CD4-positive, alpha-beta memory T cell (primary cell): ENCODE measurements at places on chromosomes 1 and 21. TPM values are rescaled to one million over a fixed set of nuclear protein-coding genes. Genes with fewer than 3 reads are reported as not detected.

KLHL20 gene
- 41.0 TPM for total RNA-seq

GRCh38 chr1:59738591-59739015, 76.1 kb upstream of the HOOK1 start:
- H3K27me3 ChIP-seq = no peaks in the 10 kb centered on the region
- DNase-seq = no peak
- no peaks in the 10 kb centered on the region for H3K4me1 ChIP-seq
- H3K4me3 ChIP-seq = no peak overlapping the region

MIS18A gene
- total RNA-seq = 9.5 TPM

- H3K27ac ChIP-seq = no peak overlapping the region
- H3K36me3 ChIP-seq = no peaks in the 10 kb centered on the region
- no peaks in the 10 kb centered on the region for H3K27me3 ChIP-seq
- no peak for DNase-seq
- H3K4me1 ChIP-seq = no peaks in the 10 kb centered on the region
Measured at GRCh38 chr1:2085080-2085479, 34.9 kb downstream of the PRKCZ start.

METTL18 gene
- total RNA-seq = 21.0 TPM

- no peaks in the 10 kb centered on the region for H3K27me3 ChIP-seq
- H3K27ac ChIP-seq = peak within 1 kb of the TSS; percentile 51
- H3K36me3 ChIP-seq = no peaks in the 10 kb centered on the region
- DNase-seq = peak; percentile 46
- peak within 1 kb of the TSS; percentile 55 for H3K4me3 ChIP-seq
Measured at GRCh38 chr1:150765296-150765976, at the start of gene CTSS. TSS of gene CTSS (minus strand) at chr1:150765778. CDS start at chr1:150764763, 1,015 bp downstream.

- H3K4me1 ChIP-seq = peaks cover 65% of the 10 kb centered on the region
- no peak for DNase-seq
- no peak overlapping the region for H3K27ac ChIP-seq
- peaks cover 38% of the 10 kb centered on the region for H3K36me3 ChIP-seq
- no peak overlapping the region for H3K4me3 ChIP-seq
Measured at GRCh38 chr21:46546799-46547198, 58.1 kb downstream of the S100B start.

GRCh38 chr1:228547464-228547792, 60.2 kb downstream of the RNF187 start:
- H3K27ac ChIP-seq = no peak overlapping the region
- H3K4me1 ChIP-seq = no peaks in the 10 kb centered on the region
- H3K36me3 ChIP-seq = no peaks in the 10 kb centered on the region
- no peak for DNase-seq

KCND3 gene
- not detected for total RNA-seq

- no peak overlapping the region for H3K4me3 ChIP-seq
- H3K4me1 ChIP-seq = peaks cover 19% of the 10 kb centered on the region
- peak overlapping the region; percentile 7 for H3K27ac ChIP-seq
Measured at GRCh38 chr1:226666164-226666506, 72.9 kb downstream of the ITPKB start.

- H3K27me3 ChIP-seq = no peaks in the 10 kb centered on the region
- no peak overlapping the region for H3K27ac ChIP-seq
- DNase-seq = no peak
- no peaks in the 10 kb centered on the region for H3K36me3 ChIP-seq
- no peaks in the 10 kb centered on the region for H3K4me1 ChIP-seq
Measured at GRCh38 chr1:17356387-17357026, 15.5 kb upstream of the PADI6 start.

DNA sequence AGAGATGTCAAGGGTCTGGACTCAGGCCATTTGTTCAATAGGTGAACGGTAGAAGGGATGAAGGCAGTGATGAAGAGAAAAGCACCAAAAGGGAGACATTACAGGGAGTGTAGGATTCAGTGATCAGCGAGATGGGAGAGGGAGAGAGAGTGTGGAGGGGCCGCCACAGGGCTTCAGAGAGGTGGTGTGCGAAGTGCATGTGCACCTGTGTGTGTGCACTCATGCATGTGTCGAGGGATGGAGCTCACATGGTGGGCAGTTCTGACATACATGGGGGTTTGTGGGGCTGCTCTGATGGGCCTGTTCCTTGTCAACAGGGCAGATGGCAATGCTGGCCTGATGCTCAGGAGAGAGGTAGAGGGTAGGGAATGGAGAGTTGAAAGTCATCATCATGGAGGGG, 11.4 kb upstream of the KCNA2 start:
- H3K27me3 ChIP-seq = no peaks in the 10 kb centered on the region
- peaks cover 33% of the 10 kb centered on the region for H3K4me1 ChIP-seq
- no peaks in the 10 kb centered on the region for H3K36me3 ChIP-seq
- no peak for DNase-seq
- H3K27ac ChIP-seq = no peak overlapping the region
- no peak overlapping the region for H3K4me3 ChIP-seq

- H3K4me1 ChIP-seq = no peaks in the 10 kb centered on the region
- H3K27me3 ChIP-seq = no peaks in the 10 kb centered on the region
- no peak overlapping the region for H3K4me3 ChIP-seq
- H3K27ac ChIP-seq = no peak overlapping the region
Measured at GRCh38 chr1:9500756-9501754, 38.2 kb upstream of the SLC25A33 start.

CACNA1S gene
- total RNA-seq = not detected

TTC22 gene
- 18.6 TPM for total RNA-seq

GRCh38 chr1:82318265-82318664, 517.5 kb downstream of the ADGRL2 start:
- no peak overlapping the region for H3K27ac ChIP-seq
- no peaks in the 10 kb centered on the region for H3K4me1 ChIP-seq
- H3K27me3 ChIP-seq = no peaks in the 10 kb centered on the region
- no peak overlapping the region for H3K4me3 ChIP-seq

GATAD2B gene
- total RNA-seq = 104 TPM

VWA5B1 gene
- 0.17 TPM for total RNA-seq

DNA sequence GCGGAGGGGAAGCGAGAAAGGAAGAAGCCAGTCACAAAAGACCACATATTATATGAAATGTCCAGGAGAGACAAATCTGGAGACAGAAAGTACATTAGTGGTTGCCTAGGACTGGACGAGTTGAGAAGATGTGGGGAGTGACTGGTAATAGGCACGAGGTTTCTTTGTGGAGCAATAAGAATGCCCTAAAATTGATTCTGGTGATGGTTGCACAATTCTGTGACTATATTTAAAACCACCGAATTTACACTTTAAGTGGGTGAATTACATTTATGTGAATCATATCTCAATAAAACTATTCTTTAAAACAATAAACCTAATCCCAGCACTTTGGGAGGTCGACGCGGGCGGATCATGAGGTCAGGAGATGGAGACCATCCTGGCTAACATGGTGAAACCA, 63.1 kb downstream of the ZNF281 start:
- H3K4me1 ChIP-seq = peaks cover 5% of the 10 kb centered on the region
- H3K4me3 ChIP-seq = no peak overlapping the region
- H3K27ac ChIP-seq = no peak overlapping the region
- H3K36me3 ChIP-seq = no peaks in the 10 kb centered on the region
- no peaks in the 10 kb centered on the region for H3K27me3 ChIP-seq

DNA sequence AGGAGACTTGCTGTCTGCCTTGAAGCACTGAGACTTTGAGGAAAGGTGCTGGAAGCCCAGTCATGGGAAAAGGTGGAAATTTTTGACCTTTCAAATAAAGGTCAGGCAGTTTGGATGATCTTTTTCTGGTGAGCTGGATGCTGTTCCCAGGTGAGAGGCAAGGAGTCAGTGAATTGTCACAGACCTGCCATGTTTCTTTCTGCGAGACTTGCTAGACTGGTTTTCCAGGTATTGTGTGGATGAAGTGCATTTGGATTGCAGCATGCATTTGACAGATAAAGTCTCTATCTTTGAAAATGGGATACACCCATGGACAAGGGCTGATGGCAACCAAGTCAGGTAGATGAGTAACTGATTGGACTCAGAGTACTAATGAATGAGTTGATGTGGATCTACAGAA, 65.7 kb upstream of the NHLH2 start:
- H3K27me3 ChIP-seq = no peaks in the 10 kb centered on the region
- no peak overlapping the region for H3K4me3 ChIP-seq
- H3K4me1 ChIP-seq = no peaks in the 10 kb centered on the region
- H3K27ac ChIP-seq = no peak overlapping the region
- no peaks in the 10 kb centered on the region for H3K36me3 ChIP-seq

GRCh38 chr1:154987326-154987725, 4.2 kb downstream of the FLAD1 start:
- peaks cover 41% of the 10 kb centered on the region for H3K4me1 ChIP-seq
- no peaks in the 10 kb centered on the region for H3K27me3 ChIP-seq
- H3K36me3 ChIP-seq = peaks cover 35% of the 10 kb centered on the region
- no peak overlapping the region for H3K27ac ChIP-seq

ANKRD35 gene
- not detected for total RNA-seq

DNA sequence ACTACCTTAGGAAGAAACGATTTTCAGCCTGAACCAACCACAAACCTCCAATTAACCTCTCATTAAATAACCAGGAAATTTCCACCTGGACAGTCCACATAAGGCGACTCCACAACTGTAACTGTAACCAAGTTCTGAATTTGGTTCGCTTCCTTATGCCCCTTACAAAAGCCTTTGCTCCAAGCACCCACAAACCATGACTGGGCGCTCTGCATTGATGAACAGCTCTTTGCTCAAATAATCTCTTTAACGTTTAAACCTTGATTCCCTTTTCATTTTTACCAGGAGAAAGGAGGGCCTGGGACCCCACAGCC, 38.2 kb upstream of the ZNF124 start:
- peak overlapping the region; percentile 66 for H3K4me3 ChIP-seq
- H3K27ac ChIP-seq = peak overlapping the region; percentile 76
- peaks cover 75% of the 10 kb centered on the region for H3K4me1 ChIP-seq
- H3K36me3 ChIP-seq = no peaks in the 10 kb centered on the region

GRCh38 chr1:199855580-199855979, 171.9 kb upstream of the NR5A2 start:
- DNase-seq = no peak
- no peak overlapping the region for H3K27ac ChIP-seq
- H3K4me1 ChIP-seq = no peaks in the 10 kb centered on the region

GRCh38 chr1:47796626-47797025, 200.6 kb downstream of the TRABD2B start:
- no peaks in the 10 kb centered on the region for H3K4me1 ChIP-seq
- no peak for DNase-seq
- H3K27ac ChIP-seq = no peak overlapping the region
- no peaks in the 10 kb centered on the region for H3K36me3 ChIP-seq
- no peaks in the 10 kb centered on the region for H3K27me3 ChIP-seq

GRCh38 chr1:204350857-204351573, 8.7 kb downstream of the PLEKHA6 start:
- H3K4me3 ChIP-seq = no peak overlapping the region
- H3K4me1 ChIP-seq = no peaks in the 10 kb centered on the region
- no peaks in the 10 kb centered on the region for H3K36me3 ChIP-seq
- no peak overlapping the region for H3K27ac ChIP-seq

RHD gene
- not detected for total RNA-seq

- no peaks in the 10 kb centered on the region for H3K36me3 ChIP-seq
- H3K27ac ChIP-seq = no peak overlapping the region
- no peaks in the 10 kb centered on the region for H3K27me3 ChIP-seq
- H3K4me3 ChIP-seq = no peak overlapping the region
Measured at GRCh38 chr21:45788198-45788597, 144.7 kb downstream of the PCBP3 start.

AIM2 gene
- total RNA-seq = 7.8 TPM

DNA sequence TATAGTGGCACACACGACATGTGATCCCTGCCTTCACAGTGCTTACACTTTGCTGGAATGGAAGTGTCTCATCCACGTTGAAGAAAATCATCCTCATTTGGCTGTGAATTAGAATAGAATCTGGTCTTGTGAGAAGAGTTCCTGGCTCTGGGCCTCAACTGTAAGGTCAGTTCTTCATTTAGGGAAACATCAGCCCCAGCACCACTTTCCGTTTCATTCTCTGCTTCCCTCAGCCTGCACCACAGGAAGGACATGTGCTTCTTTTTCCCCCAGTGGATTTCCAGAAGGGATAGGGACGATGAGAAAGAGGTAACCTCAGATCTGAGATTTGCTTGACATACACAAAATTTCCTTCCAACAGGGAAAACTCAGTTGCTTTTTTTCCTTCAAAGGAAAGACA, 3.7 kb upstream of the ALX3 start:
- peaks cover 10% of the 10 kb centered on the region for H3K4me1 ChIP-seq
- H3K27me3 ChIP-seq = peaks cover 20% of the 10 kb centered on the region
- no peak overlapping the region for H3K4me3 ChIP-seq
- no peaks in the 10 kb centered on the region for H3K36me3 ChIP-seq
- DNase-seq = no peak
- no peak overlapping the region for H3K27ac ChIP-seq

GRCh38 chr1:206634365-206635079, 814 bp upstream of the DYRK3 start:
- H3K4me1 ChIP-seq = peaks cover 15% of the 10 kb centered on the region
- H3K27ac ChIP-seq = peak overlapping the region; percentile 48
- DNase-seq = peak; percentile 45
- H3K27me3 ChIP-seq = no peaks in the 10 kb centered on the region
- peak overlapping the region; percentile 87 for H3K4me3 ChIP-seq

GRCh38 chr1:39826583-39826982, 37.9 kb upstream of the BMP8B start:
- H3K27me3 ChIP-seq = no peaks in the 10 kb centered on the region
- DNase-seq = no peak
- H3K27ac ChIP-seq = no peak overlapping the region
- H3K4me1 ChIP-seq = no peaks in the 10 kb centered on the region

- H3K4me3 ChIP-seq = peak overlapping the region; percentile 91
- H3K27me3 ChIP-seq = no peaks in the 10 kb centered on the region
- no peak for DNase-seq
- H3K27ac ChIP-seq = peak overlapping the region; percentile 73
- H3K4me1 ChIP-seq = peaks cover 36% of the 10 kb centered on the region
- H3K36me3 ChIP-seq = peaks cover 27% of the 10 kb centered on the region
Measured at GRCh38 chr1:151166505-151166956, 587 bp downstream of the SCNM1 start.

C1orf185 gene
- not detected for total RNA-seq

DNA sequence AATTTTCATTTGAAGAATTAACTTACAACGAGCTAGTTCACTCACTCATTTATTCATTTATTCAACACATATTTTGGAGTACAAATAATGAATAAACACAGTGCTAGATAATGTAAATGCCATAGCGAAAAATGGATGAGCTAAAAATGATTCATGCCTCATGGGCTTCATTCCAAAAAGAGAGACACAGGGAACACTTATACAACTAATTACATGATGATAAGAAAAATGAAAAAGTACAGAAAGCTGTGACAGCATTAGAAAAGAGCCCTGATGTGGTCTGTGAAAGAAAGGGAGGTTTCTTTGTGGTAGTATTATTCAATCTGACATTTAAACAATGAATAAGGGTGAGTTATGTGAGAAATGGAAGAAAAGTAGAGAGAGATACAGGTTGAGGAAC, 726.4 kb downstream of the AMY1C start:
- no peak overlapping the region for H3K27ac ChIP-seq
- H3K27me3 ChIP-seq = no peaks in the 10 kb centered on the region
